ENCODE measurements at places on chromosomes 6 and 20.

- no peak for DNase-seq
Measured at GRCh38 chr6:31336896-31337496, 20.0 kb downstream of the HLA-B start.

- no peak for DNase-seq
Measured at GRCh38 chr20:58665606-58666005, 14.5 kb downstream of the STX16 start.

GRCh38 chr20:12715371-12715770 lies 293.4 kb upstream of the SPTLC3 start:
- DNase-seq = no peak

DNA sequence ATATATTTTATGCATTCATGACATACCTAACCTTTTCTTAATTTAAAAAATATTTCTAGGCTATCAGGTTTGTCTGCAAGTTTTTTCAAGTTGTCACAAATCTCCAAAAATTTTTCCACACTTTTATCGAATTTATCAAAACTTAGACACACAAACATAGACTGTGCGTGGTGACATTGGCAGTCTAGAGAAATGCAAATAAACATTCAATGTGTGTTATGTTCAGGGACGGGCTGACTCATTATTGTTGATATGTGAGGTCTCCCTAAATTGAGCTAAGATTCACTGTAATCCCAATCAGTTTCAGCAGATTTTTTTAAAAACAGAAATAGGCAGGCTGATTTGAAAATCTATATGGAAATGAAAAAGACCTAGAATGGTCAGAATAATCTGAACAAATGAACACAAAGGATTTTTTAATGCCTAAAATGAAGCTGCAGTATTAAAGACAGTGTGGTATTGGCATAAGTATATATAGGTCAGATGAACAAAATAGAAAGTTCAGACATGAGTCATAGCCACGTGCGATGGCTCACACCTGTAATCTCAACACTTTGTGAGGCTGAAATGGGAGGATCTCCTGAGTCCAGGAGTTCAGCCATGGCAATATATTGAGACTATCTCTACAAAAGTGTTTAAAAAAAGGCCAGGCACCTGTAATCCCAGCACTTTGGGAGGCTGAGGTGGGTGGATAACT lies 19.2 kb downstream of the BLTP3A start:
- peak; percentile 75 for DNase-seq

GRCh38 chr20:24647713-24648112 lies 178.3 kb downstream of the SYNDIG1 start:
- DNase-seq = no peak

GRCh38 chr20:25065072-25065624 lies 7.2 kb upstream of the ACSS1 start:
- no peak for DNase-seq
